Bronchial smooth muscle cell (primary cell): ENCODE measurements at places on chromosomes 12 and 14. TPM values are rescaled to one million over a fixed set of nuclear protein-coding genes. Genes with fewer than 3 reads are reported as not detected.

The CBLN3 gene
- total RNA-seq, result 3.5 and 4.8 TPM in 2 replicates

The DDX55 gene
- 12.6 and 13.4 TPM in 2 replicates for total RNA-seq

The RND1 gene
- total RNA-seq, result 0.26 and 0.79 TPM in 2 replicates

The SLC25A21 gene
- total RNA-seq, result 0.17 and 0.63 TPM in 2 replicates

The KRT3 gene
- not detected in 2 replicates for total RNA-seq

The OTUB2 gene
- 1.6 and 1.9 TPM in 2 replicates for total RNA-seq

The RAP1B gene
- total RNA-seq, result 126 and 131 TPM in 2 replicates

The PIK3C2G gene
- not detected in 2 replicates for total RNA-seq

The TAS2R14 gene
- total RNA-seq, result 1.7 and 2.0 TPM in 2 replicates

The LUM gene
- 359 and 496 TPM in 2 replicates for total RNA-seq

The BIN2 gene
- total RNA-seq, result not detected in 2 replicates

The CLEC6A gene
- not detected in 2 replicates for total RNA-seq

The CAPZA3 gene
- total RNA-seq, result not detected in 2 replicates

The NGB gene
- not detected in 2 replicates for total RNA-seq

The GPR162 gene
- total RNA-seq, result 5.1 and 5.8 TPM in 2 replicates

The ZNF891 gene
- total RNA-seq, result 0.79 and 0.94 TPM in 2 replicates

The RPGRIP1 gene
- total RNA-seq, result 0.16 TPM in 1 of 2 replicates, not detected in the other
